Progenitor cell of endocrine pancreas (in vitro differentiated cells): ENCODE measurements at places on chromosomes 16 and 17.
A peak's percentile ranks its signal among the peaks of the same experiment; 100 is the strongest.

DNA sequence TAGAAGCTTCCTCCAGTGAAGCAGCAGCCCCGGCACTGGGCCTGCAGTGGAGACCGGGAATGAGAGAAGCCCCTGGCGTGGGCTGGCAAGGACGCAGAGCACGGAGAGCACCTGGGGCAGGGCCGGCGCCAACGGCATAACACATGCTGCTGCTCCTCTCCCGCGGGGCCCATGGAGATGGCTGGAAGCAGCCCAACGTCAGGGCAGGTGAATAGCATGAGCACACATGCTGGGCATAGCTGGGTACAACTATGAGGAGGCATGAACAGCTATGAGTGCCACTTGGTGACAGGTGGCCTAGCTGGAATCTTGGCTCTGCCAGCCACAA, 46.4 kb downstream of the IRF8 start:
- no peak for DNase-seq

- DNase-seq: no peak
Measured at GRCh38 chr17:46082257-46082656, 83.2 kb downstream of the STH start.

DNA sequence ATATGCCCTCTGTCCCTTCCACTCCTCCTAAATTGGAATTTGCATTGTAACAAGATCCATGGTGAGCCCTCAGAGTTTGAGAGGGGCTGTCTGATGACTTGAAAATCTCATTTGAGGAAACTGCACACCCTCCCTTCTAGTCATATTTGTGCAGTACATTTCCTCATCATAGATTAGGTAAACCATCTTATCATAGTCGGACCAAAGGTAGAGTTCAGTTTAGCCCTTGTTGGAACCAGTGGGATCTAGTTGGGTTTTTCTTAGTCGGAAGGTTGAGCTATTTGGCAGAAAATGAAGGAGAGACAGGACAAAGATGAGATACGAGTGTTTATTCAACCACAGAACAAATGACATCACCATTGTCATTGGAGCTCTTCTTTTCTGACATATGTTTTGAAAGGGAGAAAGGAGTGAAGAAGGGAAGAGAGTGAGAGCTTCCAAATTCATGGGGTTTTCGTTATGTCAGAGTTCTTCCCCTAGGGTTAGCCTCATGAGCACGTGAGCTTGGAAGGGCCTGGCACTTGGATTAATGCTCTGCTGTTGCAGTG, 15.8 kb upstream of the KRT20 start:
- no peak for DNase-seq

DNA sequence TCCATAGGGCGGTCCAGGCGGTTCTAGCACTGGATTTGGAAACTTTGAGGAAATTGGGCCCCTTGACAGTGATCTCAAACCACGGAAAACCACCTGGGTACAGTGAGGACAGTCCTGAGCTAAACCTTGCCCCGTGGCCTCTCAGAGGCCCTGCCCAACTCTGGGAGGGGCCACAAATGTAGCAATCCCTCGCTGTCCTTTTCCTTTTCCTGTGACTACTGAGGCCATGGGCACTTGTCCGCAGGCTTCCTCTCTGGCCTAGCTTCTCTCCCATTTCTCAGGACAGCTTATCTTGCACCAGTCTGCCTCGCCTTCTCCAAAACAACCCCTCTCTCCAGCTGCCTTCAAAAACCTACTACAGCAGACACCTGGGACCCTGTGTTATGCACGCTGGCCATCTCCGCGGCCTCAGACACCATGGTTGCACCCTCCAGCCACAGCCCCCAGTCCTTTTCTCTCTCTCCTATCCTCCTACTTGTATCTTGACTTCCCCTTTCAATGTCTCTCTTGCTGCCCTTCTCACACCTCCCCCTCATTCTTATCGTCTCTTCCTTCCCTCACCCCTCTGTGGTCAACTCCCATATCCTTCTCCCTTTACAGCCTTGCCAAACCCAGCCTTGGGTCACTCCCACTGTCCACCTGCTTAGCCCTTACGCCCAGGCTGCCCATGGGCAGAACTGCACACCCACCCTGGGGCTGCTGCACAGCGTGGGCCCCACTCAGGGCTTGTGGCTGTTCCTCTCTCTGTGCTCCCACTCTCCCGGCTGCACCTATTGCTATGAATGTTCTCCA, 7.6 kb downstream of the SCPEP1 start:
- no peak for DNase-seq

DNA sequence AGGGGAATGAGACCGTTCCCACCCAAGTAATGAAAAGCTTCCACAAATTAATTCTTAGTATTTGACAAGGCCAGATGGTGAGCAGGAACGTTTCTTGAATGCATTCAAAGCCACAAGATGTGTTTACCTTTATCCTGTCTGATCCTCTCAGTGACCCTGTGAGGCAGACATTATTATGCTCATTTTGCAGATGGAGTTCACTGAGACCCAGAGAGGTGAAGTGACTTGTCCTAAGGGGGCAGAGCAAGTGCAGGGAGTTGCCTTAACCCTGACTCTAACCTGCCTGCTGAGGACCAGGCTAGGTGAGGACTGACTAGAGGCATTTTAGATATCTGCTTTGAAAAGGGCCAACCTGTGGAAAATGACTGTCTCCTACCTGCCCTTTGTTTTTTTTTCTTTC, 156.7 kb downstream of the HAPSTR1 start:
- DNase-seq: no peak

GRCh38 chr17:57662644-57663308, 82.3 kb downstream of the CCDC182 start:
- DNase-seq: peak; percentile 90

DNA sequence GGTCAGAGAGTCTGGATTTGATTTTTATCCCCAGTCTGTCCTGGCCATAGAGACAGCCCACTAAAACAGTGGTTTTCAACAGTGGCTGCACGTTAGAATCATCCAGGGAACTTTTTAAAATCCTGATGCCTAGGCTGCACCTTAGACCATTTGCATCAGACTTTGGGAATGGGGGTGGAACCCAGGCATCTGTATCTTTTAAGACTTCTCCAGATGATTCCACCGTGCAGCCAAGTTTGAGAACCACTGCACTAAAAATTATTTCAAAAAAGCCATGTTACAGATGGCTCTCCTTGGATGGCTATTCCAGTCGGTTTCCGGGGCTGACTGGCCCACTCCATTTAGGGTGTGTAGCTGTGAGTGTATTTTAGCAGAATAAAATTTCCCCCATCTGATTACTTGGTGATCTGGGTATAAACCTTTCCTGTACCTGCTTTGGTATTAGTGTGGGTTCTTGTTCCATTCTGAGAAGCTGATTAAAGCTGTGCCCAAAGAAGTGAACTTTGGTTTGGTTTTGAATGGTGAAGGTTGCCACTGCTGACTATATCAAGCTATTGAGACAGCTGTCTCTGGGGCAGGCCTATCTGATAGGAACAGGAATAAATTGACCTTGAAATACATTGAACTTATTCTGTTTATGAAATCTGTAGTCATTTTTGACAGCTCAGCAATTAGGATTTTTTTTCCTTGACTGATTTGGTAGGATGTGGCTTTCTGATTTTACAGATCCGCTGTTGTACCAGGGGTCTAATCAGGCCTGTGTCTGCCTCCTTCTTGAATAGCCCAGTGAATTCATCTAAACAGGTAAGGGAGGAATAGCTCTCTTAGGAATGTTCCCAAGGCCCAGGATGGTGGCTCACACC, 1.3 kb downstream of the ATP5MC1 start:
- DNase-seq: no peak

- DNase-seq: no peak
Measured at GRCh38 chr16:79597277-79598062, 3.1 kb downstream of the MAF start.

- DNase-seq: no peak
Measured at GRCh38 chr17:36632916-36633771, 31.8 kb downstream of the MRM1 start.
